ENCODE measurements at places on chromosomes 11 and 22.
A peak's percentile ranks its signal among the peaks of the same experiment; 100 is the strongest.

GRCh38 chr22:23569716-23570115 lies 10.4 kb downstream of the IGLL1 start:
- DNase-seq, result peak; percentile 56

DNA sequence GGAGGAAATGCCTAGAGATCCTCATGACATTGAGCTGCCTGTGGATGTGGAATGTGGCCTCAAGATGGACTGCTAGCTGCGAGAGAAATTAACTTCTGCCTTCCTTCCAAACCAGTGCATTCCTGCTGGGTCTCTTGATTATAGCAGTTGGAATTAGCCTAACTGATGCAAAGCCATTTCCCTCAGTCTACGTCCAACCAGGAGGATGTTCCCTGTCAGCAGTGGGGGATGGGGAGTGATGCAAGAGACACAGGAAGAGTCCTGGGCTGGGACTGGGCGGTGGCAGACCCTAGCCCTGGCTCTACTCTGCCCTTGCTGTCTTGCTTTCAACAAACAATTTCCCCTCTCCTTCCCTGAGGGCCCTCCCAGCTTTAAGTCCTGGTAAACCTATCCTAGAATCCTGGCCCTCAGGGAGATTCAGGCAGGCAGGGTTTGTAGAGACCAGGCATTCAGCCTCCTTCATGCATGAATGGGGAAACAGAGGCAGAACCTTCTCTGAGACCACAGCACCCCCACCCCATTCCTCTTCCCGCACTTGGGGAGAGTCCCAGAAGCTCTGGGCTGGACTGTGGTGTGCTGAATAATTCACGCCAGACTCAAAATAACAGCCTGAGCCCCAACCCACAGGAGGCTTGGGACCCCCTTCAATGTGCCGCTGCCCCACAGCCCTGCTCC lies 17.0 kb downstream of the C11orf96 start:
- no peak for DNase-seq

- no peak for DNase-seq
These were observed 1.3 kb downstream of the TCN1 start for GRCh38 chr11:59865031-59865430.

DNA sequence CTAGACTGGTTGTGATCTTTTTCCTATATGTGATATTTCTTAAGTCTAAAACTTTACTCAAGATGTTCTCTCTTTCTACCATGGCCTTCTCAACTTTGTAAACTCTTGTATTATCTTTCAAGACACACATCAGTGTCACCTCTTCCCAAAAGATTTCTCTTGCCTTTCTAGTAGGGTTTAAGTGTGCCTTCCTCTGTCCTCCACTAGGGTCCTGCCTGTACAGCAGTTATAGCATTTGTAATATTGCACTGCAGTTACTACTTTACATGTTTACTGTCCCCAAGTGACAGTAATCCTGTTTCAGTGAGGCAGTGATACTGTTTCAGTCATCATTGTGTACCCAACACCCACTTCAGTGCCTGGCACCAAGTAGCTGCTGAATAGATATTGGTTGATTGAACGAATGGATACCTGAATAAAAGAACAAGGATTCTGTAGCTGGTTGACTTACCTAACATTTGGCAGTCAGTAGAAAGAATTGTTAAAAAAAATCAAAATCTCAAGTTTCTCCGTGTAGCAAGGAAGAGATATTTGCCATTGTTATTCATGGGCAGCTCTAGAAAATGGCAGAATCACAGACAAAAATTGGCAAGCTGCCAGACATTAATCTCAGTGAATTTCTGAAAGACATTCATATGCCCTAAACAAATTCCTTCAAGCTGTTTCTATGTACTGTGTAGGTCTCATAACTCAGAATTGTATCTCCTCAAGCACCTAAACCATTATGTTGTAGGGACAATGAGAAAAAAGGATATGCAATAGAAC lies 79.4 kb downstream of the RBMXL2 start:
- no peak for DNase-seq

Data from posterior vena cava (tissue), 2 donors.